NCI-H1105 treated with DMSO at 0.1 percent for 48 hours (cell line): ENCODE measurements at places on chromosomes 7 and 10.

DNA sequence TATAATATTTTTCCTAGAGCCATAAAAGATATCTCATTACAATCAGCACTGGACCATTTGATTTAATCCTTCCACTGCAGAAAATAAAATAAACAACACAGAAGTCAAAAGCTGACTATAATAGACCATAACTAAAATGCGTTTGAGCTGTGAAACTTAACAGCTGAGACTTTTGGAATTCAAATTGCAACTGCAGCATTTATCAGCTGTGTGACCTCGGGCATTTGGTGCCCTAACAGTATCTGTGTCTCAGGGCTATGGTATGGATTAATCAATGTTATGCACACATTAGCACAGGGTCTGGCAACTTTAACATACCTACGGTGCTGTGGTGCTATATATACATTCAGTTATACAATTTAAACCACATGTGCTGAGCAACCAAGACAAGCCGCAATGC, 160.1 kb downstream of the COL28A1 start:
- no peak for DNase-seq

- DNase-seq: no peak
Observed at GRCh38 chr7:86407291-86407690, 236.4 kb upstream of the GRM3 start.

DNA sequence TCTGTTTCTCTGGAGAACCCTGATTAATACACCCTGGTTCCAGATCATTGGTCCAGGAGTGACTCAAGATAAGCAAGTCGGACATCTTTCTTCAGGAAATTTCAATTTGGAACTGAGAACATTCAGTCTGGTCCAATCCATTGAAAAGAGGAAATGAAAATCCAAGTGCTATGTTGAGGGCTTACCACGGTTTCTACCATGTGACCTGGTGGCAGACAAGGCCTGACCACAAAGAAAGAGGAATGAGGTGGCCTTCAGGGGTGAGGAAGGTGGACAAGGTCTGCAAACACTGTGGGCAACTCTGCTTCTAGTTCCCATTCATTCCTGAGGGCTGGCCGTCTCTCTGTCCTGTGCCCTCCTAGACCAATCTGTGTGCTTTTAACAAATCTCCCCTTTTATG, 149.2 kb upstream of the GHITM start:
- no peak for DNase-seq

- DNase-seq: no peak
Observed at GRCh38 chr7:152556013-152556755, 119.8 kb downstream of the XRCC2 start.

DNA sequence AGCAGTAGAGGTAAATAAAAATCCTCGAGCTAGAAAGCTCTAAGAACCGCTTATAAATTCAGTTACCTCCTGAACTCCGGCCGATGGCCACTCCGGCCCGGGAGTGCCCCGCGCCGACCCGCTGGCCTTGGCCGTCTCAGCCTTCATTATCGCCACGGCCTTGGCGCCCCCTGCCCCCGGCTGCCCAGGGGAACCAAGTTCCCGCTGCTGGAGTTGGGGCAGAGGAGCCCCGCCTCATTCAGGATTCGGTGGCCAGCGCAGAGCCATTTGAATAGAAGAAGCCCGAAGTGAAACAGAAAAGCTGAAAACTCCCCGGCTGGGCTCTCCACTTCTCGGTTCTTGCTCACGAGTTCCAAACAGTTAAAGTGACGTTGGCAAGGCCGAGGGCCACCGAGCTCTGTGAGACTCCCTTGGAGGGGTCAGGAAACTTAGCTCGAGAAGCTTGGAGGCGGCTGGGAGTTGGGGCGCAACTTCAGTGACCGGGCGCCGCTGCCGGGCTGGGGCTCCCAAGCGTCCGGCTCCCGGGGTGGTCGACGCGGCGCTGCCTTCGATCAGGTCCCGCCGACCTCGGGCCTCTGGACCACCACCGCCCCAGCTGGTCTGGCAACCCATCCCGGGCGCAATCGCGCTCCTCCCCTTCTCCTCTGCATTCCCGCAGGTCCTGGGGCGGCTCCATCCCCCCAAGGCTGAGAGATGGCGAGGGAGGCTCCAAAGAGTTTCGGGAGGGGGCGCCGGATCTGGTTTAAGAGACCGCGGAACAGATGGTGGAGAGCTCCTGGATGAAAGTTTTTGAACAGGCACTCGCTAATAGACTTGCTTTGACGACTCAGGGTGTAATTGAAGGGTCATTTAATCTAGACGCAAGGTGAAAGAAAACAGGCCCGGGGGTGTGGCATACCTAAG, 5.8 kb upstream of the FEZF1 start:
- DNase-seq: no peak

DNA sequence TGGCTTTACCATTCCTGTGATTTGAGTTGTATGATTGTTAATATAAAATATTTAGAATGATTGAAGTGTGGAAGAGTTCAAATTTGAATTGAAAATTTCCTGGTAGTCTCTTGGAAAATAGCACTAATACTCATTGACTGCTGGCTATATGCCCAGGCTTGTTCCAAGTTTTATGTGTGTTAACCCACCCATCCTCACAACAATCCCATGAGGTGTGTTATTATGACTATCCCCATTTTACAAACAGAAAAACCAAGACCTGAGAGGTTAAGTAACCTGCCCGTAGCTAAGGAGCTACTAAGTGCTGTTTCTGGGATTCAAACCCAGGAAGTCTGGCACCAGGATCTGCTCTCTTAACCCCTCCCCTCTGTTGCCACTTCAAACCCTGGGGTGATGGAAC, 213.9 kb downstream of the CREB5 start:
- peak; percentile 56 for DNase-seq

GRCh38 chr10:114777415-114777814, 44.2 kb upstream of the FHIP2A start:
- DNase-seq: no peak

- DNase-seq: no peak
Observed at GRCh38 chr7:157372300-157373232, 35.8 kb downstream of the DNAJB6 start.

DNA sequence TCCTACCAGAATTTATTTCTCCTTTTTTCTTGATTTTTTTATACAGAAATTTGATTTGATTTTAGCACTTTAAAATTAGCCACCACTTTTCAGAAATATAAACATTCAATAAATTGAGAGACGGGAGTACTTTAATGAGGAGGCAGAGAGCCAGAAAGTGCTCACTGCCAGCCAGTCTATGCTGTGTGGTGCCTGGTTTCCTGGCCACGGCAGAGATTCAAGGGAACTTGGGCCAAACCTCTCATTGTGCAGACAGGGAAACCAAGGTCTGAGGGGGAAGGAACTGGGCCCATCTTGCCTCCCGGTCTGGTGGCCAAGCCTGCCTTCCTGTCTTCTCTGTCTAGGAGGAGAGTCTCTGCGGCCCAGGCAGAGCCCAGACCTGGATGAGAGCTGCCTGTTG, 25.9 kb downstream of the ADAMTS14 start:
- no peak for DNase-seq

GRCh38 chr7:126535176-126535575, 717.6 kb downstream of the GRM8 start:
- DNase-seq: peak; percentile 65

GRCh38 chr7:1473864-1474512, 14.7 kb upstream of the MICALL2 start:
- peak; percentile 84 for DNase-seq

DNA sequence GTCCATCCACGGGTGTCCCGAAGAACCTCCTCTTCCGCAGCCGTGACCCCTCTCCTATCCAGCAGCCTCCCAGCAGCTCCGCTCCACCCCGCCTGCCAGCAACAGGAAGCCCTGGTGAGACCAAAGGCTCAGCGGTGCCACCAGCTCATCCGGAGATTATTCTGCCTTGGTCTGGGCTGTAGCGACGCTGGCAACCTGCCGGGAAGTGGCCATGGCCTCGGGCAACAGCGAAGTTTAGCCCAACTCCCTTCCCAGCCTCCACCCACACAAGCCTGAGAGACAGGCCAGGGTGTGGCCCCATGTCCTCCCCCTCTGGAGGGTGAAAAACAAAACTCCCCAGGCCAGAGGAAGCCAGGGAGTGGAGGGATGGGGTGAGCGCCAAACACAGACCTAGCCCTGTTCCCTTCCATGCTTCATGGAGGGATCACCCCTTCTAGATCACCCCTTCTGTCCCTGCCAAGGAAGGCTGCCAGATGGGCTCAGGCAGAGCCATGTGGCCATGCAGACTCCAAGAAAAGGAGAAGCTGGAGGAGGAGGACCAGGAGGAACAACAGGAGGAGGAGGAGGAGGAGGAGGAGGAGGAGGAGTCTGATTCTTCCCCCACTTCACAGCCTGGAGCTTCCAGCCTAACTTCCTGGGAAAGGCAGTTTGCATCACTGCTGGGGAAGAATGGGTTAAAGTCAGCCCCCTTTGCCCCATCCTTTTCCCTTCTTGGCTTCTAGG, 918 bp downstream of the CALHM2 start:
- DNase-seq: no peak

GRCh38 chr7:116232350-116232749, 22.0 kb downstream of the TES start:
- no peak for DNase-seq

DNA sequence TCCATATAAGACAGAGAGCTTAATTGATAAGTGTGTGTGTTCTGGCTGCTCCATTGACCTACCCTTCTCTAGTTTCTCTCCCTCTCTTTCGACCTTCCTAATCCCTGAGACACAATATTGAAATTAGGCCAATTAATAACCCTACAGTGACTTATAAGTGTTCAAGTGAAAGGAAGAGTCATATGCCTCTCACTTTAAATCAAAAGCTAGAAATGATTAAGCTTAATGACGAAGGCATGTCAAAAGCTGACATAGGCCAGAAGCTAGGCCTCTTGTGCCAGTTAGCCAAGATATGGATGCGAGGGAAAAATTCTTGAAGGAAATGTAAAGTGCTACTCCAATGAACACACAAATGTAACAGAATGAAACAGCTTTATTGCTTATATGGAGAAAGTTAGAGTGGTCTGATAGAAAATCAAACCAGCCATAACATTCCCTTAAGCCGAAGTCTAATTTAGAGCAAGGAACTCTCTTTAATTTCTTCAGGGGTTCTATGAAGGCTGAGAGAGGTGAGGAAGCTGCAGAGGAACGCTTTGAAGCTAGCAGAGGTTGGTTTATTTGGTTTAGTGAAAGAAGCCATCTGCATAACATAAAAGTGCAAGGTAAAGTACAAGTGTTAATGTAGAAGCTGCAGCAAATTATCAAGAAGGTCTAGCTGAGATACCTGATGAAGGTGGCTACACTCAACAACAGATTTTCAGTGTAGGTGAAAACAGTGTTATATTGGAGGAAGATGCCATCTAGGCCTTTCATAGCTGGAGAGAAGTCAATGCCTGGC, 53.8 kb downstream of the ST7 start:
- no peak for DNase-seq

DNA sequence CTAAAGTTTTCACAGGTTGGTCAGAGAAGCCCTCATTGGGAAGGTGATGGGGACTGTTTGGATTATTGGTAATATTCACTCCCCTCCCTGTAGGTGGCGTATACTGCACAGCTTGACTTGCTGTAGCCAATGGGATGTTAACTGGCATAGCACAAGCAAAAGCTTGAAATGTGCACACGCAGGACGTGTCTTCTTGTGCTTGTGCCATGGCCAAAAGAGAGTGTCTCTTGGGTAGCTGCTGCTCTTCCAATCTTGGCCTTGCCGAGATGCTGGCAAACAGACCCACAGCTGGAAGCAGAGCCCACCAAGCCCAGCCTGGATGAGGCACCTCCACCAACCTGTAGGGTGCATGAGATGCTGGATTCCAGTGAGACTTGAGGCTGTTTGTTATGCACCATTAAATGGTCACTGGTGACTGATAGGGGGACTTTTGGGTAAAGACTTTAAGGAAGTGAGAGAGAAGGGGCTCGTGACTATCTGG, 266.0 kb downstream of the GRID1 start:
- peak; percentile 17 for DNase-seq

- DNase-seq: no peak
Observed at GRCh38 chr10:68365611-68366010, 32.9 kb upstream of the PBLD start.

GRCh38 chr7:101860316-101861217, 43.1 kb downstream of the CUX1 start:
- DNase-seq: no peak

DNA sequence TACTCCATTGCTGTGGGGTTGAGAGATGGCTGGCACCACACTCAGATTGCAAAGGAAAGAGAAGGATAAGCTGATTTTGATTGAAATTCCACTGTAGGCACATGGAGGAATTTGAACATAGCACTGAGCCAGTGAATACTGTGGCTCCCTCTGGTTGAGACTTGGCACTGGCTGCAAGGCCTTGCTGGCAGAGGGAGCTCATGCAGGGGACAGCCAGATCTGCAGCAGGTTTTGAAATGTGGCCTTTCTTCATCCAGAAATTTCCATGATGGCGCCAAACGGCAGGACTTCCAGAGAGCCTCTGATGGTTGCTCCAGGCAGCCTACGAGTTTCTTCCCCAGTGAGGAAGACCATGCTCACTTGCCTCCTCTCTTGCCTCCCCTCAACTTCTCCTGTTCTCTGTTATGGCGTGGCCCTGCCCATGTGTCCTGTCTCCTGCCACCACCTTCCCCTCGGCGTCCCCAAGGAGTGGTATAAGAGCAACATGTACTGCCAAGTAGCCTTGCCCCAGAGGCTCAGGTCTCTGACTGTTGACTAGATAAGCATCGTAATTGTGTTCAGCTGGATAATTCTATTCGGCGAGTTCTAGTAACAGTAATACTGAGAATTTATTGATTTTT, 265.6 kb downstream of the CCDC3 start:
- DNase-seq: no peak

GRCh38 chr7:140196361-140197217, 19.8 kb upstream of the KDM7A start:
- DNase-seq: no peak

DNA sequence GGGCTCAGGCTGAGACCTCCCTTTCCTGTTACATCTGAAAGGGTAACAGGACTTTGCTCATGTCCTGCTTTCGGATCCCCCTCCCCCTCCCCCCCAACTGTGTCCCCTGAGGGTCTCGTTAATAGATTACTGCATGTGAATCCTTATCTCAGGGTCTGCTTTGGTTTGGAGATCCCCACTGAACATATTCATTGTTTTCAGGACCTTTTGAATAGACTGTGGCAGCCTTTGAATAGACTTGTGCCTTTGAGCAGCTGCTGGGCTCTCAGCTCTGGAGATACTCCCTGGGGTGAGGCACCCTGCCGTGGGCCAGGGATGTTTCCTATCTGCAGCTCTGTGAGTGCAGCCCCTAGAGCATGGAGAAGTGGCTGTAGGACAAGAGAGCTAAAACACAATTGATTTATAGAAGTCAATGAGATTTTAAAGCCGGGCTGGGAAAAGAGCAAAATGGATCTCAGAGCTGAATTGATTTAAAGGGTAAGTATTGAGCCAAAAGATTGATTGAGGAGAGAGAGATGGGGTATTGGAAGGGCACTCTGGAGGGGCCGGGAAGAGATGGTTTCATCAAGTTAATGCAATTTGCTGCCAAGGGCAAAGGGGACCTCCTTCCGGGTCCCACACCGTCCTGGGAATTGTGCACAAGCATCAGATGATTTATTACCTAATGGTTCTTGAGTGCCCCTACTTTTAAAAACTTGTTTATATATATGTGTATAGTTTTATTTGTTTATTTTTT, 9.9 kb downstream of the ARHGAP22 start:
- no peak for DNase-seq

GRCh38 chr7:111261496-111261895, 170.6 kb downstream of the LRRN3 start:
- no peak for DNase-seq
